ENCODE measurements at places on chromosomes 6 and 20.

DNA sequence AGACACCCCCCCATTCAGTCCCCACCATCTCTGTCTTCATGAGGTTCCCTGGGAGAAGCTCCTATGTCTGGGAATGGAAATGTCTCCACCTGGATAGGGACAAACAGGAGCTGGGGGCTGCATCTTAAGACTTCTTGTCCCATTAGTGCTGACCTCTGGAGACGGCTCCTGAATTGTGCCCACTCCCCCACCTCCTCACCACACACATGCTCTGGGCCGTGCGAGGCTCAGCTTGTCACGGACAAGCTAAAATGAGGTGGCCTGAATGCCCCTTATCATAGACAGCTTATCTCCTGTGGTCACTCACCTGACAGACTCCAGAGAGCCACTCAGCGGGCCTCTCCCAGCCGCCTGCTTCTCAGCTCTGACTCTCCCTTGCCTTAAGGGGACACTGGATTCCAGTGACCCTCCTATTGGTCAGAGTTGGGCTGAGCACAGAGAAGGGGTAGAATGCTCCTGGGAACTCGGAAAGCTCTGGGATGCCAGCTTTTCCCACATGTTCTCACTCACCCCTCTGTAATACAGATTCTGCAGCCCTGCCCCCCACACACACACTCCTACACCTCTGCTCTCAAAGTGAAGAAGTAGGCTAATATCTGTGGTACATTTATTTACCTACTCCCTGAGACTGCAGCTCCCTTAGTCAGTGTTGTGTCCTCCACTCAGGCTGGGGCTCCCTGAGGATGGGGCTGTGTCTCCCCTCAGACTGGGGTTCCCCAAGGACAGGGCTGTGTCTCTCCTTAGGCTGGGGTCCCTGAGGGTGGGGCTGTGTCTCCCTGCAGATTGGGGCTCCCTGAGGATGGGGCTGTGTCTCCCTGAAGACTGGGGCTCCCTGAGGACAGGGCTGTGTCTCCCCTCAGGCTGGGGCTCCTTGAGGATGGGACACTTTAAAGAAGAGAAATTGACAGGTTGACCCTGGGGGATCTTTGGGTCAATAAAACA, 167.5 kb downstream of the VEGFA start:
- DNase-seq, result no peak

- no peak for DNase-seq
Measured at GRCh38 chr20:44247131-44247571, at the start of gene GDAP1L1. GDAP1L1 (plus strand) TSS chr20:44247308; CDS start chr20:44247335, 27 bp downstream.

DNA sequence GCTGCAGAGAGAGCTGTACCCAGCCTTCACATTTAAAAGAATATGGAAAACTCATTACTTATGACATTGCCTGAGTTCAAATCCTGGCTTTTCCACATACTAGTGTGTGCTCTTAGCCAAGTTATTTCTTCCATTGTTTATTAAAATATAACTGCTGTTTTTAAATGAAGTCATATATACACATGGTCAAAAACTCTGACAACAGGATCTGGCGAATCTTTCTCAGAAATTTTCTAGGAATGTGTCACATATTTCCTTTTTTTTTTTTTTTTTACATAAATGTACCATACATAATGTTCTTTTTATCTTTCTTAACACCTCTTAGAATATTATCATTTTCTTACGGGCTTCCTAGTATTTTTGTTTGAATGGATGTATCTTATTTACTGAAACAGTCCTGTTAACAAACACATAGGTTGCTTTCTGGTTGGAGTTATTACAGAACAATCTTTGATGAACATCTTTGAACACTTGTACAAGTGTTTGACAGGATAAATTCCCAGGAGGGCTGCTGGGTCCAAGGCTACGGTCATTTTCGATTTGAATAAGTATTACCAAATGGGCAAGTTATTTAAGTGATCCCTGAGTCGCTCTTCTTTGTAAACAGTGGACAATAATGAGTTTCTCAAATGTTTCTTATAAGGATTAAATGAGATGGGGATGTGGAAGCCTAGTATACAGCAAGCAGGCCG, 1.6 kb upstream of the SNX9 start:
- DNase-seq, result no peak

DNA sequence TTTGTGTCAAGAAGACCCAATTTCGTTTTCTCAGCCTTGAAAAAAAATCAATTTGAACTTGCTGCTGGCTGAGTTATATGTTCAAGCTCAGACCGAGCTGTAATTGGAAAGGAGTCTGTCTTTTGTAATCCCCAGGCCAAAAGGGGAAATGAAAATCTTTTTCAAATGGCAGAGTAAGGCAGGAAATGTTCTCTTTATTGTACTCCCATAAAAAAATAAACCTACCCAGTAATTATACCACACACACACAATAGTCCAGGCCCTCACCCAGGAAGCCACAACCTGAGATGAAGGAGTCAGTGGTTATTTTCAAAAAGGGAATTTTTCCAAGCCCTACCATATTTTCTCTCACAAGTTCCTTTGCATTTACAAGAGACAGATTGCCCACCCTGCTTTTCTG, 45.3 kb downstream of the CLIC5 start:
- no peak for DNase-seq

DNA sequence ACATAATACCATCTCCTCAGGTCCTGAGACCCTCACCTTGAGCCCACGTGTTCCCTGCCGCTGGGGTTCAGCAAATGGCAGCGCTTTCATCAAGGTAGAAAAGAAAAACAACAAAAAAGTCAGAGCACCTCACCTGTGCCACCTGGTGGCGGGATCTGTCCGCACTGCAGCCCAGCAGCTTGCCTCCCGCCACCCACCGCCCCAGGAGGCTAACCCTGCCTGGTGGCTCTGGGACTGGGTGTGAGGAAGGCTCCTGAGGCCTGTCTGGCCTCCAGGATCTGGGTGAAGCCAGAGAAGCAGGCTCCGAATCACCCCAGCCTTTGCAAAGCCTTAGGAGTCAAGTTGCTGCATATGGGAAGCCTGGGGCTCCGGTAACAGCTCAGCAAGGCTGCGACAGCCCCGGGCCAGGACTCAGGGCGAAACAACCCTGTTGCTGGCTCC, 270.8 kb downstream of the BMP7 start:
- no peak for DNase-seq

GRCh38 chr20:49846206-49846807, 33.7 kb downstream of the SLC9A8 start:
- DNase-seq, result peak; percentile 40

- peak; percentile 6 for DNase-seq
Measured at GRCh38 chr20:32823078-32823477, 3.3 kb downstream of the MAPRE1 start.

DNA sequence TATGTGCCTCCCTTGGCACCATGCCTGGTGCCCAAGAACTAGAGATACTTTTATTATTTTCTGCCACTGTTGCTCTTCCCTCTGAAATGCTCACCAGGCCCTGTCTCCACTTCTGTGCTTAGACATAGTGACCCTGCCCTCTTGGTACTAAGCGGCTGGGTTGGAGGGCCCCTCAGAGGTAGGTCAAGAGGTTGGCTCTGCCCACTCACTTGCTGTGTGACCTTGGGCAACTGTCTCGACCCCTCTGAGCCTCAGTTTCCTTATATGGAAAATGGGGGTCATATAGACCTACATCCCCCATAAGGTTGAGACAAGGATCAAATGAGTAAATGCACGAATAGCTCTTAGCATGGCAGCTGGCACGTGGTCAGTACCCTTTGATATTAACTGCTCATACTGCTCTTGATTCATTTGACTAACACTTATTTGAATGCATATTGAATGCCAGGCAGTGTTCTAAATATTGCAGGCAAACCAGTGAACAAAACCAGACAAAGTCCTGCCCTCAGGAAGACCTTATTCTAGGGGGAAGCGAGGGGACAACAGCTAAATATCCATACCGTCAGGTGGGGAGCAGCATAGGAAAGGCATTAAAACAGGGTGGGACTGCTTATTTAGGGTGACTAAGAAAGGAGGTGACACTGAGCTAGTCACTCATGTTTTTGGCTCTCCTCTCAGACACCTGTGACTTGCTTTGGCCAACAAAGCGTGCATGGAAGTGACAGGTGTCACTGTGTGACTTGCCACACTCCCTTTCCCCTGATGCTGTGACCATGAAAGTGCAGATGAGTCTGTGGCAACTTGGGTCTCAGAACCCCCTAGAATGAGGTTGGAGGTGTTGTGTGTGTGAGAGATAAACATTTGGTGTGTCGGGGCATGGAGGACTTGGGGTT, 14.3 kb upstream of the SPO11 start:
- no peak for DNase-seq

DNA sequence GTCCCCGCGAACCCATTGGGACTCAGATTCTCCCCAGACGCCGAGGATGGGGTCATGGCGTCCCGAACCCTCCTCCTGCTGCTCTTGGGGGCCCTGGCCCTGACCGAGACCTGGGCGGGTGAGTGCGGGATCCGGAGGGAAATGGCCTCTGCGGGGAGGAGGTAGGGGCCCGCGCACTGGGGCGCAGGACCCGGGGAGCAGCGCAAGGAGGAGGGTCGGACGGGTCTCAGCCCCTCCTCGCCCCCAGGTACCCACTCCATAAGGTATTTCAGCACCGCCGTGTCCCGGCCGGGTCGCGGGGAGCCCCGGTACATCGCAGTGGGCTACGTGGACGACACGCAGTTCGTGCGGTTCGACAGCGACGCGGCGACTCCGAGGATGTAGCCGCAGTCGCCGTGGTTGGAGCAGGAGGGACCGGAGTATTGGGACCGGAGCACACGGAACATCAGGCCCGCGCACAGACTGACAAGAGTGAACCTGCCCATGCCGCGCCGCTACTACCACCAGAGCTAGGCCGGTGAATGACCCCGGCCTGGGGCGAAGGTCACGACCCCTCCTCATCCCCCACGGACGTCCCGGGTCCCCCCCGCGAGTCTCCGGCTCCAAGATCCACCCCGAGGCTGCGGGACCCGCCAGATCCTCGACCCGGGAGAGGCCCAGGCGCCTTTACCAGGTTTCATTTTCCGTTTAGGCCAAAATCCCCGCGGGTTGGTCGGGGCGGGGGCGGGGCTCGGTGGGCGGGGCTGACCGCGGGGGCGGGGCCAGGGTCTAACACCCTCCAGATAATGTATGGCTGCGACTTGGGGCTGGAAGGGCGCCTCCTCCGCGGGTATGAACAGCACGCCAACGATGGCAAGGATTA, 15.7 kb upstream of the HLA-A start:
- DNase-seq, result no peak

- no peak for DNase-seq
Measured at GRCh38 chr6:170162775-170163404, 128.0 kb downstream of the DLL1 start.

DNA sequence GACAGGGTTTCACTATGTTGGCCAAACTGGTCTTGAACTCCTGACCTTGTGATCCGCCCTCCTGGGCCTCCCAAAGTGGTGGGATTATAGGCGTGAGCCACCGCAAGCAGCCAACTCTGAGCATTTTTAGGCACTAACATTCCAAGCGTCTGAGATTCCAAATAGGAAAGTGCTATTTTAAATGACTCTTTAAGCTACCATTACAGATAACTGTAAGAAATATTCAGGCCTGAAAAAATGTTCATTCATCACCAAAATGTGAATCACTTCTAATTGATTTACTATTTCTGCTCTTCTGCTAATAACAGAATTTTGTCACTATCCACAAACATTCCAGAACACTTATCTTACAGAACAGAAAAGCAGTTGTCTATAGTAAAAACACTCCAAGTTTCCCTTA, 106.5 kb downstream of the BACH2 start:
- DNase-seq, result no peak

DNA sequence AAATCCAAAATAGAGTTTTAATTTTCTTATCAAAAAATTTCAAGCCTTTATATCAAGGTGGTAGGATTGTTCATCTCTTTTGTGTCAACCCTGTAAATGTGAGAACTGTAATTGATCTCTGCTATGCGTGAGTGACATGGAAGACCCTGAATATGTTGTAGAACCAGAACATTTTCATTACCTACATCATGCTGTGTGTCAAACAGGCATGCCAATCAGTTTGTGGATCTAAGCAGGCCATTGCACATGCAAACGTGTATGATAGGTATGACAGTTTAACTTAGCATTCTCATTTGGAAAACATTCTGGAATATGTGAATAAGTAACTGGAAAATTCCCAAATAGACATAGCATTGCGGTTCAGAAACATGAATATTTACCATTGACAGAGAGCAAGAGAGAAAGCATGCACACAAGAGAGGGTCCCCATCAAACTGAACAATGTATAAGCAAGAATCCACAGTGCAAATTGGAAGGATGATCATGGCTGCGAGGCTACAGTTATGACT, 641.6 kb upstream of the AGPAT4 start:
- DNase-seq, result no peak

DNA sequence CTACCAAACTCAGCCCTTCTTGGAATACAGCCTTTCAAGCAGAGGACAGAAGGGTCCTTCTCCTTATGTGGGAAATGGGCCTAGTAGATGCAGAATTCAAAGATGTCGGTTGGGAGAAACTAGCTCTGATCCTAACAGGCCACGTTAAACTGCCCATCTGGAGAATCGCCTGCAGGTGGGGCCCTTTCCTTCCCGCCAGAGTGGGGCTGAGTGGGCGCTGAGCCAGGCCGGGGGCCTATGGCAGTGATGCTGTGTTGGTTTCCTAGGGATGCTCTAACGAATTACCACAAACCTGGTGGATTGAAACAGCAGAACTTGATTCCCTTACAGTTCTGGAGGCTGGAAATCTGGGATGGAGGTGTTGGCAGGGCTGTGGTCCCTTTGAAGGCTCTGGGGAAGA, 9.1 kb downstream of the MAPK13 start:
- no peak for DNase-seq

- no peak for DNase-seq
Measured at GRCh38 chr6:80158478-80158989, 52.1 kb downstream of the BCKDHB start.

GRCh38 chr6:151630387-151630786, 136.6 kb downstream of the CCDC170 start:
- DNase-seq, result no peak

All from T1000 (cell line).